ENCODE measurements at places on chromosomes 4 and X.

GRCh38 chr4:107546638-107547037, 173.4 kb downstream of the PAPSS1 start:
- no peaks in the 10 kb centered on the region for H3K27me3 ChIP-seq
- H3K4me1 ChIP-seq, result no peaks in the 10 kb centered on the region
- no peak overlapping the region for H3K27ac ChIP-seq
- no peak for DNase-seq

GRCh38 chr4:187417721-187418120, 577.9 kb upstream of the ZFP42 start:
- no peaks in the 10 kb centered on the region for H3K27me3 ChIP-seq
- peaks cover 20% of the 10 kb centered on the region for H3K4me1 ChIP-seq
- H3K27ac ChIP-seq, result no peak overlapping the region

GRCh38 chr4:145390571-145390970, 91.1 kb upstream of the SMAD1 start:
- H3K27me3 ChIP-seq, result peaks cover 4% of the 10 kb centered on the region
- no peaks in the 10 kb centered on the region for H3K36me3 ChIP-seq
- no peak overlapping the region for H3K4me3 ChIP-seq
- H3K27ac ChIP-seq, result no peak overlapping the region
- DNase-seq, result no peak

GRCh38 chrX:48590203-48591103, 6.8 kb upstream of the WDR13 start:
- peaks cover 24% of the 10 kb centered on the region for H3K4me1 ChIP-seq
- H3K27me3 ChIP-seq, result peaks cover 2% of the 10 kb centered on the region
- no peaks in the 10 kb centered on the region for H3K36me3 ChIP-seq
- no peak overlapping the region for H3K4me3 ChIP-seq

DNA sequence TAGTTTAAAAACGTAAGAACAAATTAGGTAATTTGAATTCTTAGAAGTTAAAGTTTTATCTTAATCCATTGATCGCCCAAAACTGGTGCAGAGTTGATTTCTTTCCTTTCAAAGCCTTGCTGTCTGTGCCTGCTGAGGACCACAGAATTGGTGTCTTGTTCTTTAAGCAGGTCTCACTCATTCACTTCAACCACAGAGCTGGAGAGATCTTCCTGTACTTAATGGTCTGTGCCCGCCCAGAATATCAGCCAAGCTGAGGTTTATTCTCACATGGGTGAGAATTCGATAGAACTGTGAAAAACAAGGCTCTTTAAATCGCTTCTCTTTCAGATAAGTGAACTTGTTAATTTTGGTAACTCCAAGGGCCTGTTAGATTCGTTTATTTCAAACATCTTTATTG, 31.6 kb downstream of the DCUN1D4 start:
- H3K4me3 ChIP-seq, result no peak overlapping the region
- H3K4me1 ChIP-seq, result peaks cover 22% of the 10 kb centered on the region
- no peak for DNase-seq

DNA sequence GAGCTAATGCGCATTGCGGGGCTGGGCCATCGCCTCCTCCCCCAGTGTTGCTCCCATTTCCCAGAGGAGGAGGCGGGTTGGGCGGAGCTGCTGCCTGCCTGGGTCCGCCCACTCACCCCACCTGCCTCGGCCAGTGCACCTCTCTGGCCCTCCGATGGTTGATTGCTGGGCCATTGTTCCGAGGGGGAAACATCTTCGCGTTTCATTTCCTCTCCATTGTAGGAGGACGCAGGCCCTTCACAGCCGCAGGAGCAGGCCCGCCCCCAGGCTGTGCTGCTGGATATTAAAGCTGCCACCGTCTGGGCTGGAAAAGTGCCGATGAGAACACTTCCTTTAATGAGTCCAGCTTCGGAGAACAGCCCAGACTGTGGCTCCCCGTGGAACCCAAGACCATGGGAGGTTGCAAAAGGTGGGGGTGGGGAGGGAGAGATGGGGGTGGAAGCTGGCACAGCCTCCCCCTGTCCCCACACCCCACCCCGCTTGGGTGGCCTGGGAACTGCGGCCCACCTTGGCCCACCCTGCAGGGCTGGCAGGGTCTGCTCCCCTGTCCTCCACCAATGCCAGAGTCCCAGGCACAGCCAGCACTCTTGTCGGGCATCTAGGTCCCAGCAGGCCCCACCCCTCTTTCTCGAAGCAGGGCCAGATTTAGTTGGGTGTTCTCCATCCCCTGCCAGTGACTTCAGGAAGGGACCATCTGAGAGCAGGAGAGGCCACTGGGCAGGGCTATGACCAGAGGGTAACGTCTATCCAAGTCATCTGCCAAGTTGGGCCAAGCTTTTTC, 96.6 kb downstream of the ADRA2C start:
- no peak overlapping the region for H3K4me3 ChIP-seq
- H3K27ac ChIP-seq, result no peak overlapping the region
- H3K4me1 ChIP-seq, result no peaks in the 10 kb centered on the region
- H3K36me3 ChIP-seq, result no peaks in the 10 kb centered on the region
- peaks cover 21% of the 10 kb centered on the region for H3K27me3 ChIP-seq

DNA sequence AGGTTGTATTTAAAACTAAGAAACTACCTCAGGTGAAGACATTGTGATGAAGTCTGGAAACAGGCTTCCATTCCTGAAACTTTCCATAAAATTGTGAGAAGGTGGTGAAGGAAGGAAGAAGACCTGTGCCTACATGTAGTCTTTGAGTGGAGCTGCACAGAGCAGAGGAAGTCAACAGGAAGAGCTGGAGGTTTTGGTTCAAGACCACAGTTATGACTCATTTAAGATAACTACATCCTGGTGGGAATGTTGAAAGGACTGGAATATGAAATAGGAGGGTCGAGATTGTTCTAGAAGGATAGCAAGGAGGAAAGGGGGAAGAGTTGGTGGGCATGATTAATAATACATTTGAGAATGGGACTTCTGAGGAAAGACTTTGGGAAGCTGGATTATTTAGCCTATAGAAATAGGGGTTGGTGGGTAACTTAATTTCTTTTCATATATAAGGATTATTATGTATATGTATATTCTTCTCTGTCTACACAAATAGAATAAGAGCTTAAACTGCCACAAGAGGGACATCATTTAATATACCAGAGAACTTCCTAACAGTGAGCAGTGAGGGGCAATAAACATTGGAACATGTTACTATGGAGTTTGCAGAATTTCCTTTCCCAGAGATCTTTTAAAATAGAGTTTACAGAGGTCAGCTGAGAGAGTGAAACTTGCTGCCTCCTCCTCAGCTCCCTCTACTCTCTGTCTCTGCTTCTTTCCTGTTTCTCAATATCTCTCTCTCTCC, 23.5 kb downstream of the AWAT2 start:
- no peak overlapping the region for H3K27ac ChIP-seq
- no peak for DNase-seq
- H3K4me1 ChIP-seq, result peaks cover 22% of the 10 kb centered on the region

- DNase-seq, result peak; percentile 41
- H3K27me3 ChIP-seq, result no peaks in the 10 kb centered on the region
- H3K27ac ChIP-seq, result no peak overlapping the region
- H3K4me1 ChIP-seq, result peaks cover 2% of the 10 kb centered on the region
- H3K4me3 ChIP-seq, result no peak overlapping the region
Observed at GRCh38 chr4:118270492-118270891, 82.3 kb downstream of the PRSS12 start.

GRCh38 chr4:84968925-84969324, 2.4 kb upstream of the WDFY3 start:
- peaks cover 2% of the 10 kb centered on the region for H3K27me3 ChIP-seq
- no peaks in the 10 kb centered on the region for H3K36me3 ChIP-seq
- H3K4me1 ChIP-seq, result peaks cover 23% of the 10 kb centered on the region
- no peak overlapping the region for H3K4me3 ChIP-seq
- no peak overlapping the region for H3K27ac ChIP-seq
- DNase-seq, result no peak
